ENCODE measurements at places on chromosomes 1 and 21.
A peak's percentile ranks its signal among the peaks of the same experiment; 100 is the strongest.

DNA sequence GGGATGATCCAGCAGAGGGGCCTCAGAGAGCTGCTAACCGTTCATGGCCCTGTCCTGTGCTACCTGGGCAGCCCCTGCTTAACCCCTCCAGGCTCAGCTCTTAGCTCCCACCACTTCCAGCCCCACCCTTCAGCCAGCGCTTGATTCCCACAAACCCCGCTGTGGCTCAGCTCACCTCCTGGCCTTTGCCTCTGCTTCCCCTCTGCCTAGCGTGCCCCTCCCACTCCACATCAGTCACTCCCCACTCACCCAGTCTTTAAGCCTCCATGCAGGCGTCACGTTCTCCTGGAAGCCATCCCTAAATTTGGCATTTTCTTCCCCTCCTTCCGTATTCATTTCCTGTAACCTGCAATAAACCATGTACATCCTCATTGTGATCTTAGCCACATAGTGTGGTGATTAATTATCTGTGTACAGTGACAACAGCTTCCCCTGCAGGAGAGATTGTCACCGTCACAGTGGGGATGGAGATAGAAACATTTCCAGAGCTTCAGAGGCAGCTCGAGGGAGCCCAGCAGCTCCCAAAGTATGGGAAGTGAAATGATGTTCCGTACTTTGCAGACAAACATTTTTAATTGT, 65.5 kb downstream of the EPHB2 start:
- no peak for DNase-seq

GRCh38 chr21:31182231-31183140, 144.2 kb upstream of the KRTAP19-8 start:
- peak; percentile 67 for DNase-seq

DNA sequence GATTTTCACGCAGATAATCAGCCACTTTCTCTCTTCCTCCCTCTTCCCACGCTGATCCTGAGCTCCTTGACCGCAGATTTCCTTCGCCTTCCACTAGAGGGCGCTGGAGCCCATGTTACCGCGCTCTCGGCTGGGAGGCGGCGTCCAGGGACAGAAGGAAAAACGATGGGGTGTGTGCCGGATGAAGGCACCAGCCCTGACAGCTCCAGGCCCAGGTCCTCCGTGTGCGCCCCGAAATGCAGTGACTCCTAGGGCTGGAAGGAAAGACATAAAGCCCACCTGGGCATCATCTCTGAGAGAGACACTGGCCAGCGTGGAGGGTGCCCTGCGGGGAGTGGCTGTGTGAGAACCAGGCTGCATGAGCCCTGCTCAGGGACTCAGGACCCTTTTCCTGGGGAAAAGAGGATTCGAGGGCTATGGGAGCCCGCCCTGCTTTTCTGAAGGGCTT, 44.9 kb upstream of the CYP2J2 start:
- DNase-seq: peak; percentile 57

- DNase-seq: peak; percentile 73
Measured at GRCh38 chr1:24898152-24898908, 31.7 kb downstream of the RUNX3 start.

DNA sequence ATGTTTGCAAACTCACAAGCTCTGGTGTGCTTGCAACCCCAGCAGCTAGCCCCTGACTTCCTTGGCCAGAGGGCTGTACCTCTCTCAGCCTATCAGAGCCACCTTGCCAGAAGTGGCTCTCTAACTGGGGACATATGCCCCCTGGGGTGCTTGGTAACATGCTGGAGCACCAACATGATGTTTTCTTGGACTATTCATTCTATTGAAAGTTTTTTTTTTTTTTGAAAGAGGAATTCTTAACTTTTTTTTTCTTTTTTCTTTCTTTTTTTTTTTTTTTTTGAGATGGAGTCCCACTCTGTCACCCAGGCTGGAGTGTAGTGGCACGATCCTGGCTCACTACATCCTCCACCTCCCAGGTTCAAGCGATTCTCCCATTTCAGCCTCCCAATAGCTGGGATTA, 14.7 kb upstream of the CAPN8 start:
- no peak for DNase-seq

- no peak for DNase-seq
Measured at GRCh38 chr1:195472291-195472690, 1135.9 kb downstream of the KCNT2 start.

DNA sequence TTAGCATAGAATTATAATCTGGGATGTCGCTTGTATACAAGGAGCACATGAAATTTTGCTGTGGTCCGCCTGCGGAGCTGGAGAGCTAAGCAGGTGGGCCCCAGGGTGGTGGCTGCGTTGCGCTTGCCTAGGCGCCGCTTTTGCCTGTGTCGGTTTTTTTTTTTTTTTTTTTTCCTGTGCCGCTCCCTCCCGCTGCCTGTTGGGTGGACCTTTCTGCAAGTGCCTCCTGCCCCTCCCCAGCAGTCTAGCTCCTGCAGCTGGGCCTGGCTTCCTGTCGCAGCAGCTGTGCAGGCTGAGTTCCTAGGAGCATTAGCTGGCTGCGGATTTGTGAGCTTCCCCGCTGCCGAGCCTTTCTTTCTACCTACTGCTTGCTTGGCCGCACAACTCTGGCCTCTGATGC, 20.6 kb downstream of the PYHIN1 start:
- no peak for DNase-seq

DNA sequence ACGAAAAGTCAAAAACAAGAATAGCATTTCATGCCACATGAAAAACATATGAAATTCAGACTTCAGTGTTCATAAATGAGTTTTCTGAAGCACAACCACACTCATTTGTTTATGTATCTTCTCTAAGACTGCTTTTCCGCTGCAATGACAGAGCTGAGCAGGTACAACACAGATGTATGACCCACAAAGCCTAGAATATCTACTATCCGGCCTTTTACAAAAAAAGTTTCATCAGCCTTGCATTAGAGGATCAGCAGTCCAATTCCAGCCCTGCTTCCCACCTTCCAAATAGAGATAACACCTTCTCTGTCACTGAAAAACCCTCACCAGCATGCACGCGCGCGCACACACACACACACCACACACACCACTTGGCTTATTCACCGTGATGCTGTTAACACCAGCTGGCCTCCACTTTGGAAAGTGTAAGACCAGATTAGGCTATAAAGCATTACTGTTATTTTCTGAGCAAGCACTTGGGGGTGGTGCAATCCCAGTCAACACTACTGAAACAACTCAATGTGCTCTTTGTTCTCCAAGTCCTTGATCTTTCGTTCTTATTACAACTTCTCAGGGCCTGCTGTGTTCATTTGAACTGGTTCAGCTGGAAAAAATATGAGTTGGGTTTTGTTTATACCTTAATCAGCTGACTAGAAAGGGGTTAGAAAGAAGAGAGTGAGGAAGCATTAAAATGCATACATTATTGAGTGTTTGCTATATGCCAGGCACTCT, 90.0 kb downstream of the GLUL start:
- peak; percentile 31 for DNase-seq

DNA sequence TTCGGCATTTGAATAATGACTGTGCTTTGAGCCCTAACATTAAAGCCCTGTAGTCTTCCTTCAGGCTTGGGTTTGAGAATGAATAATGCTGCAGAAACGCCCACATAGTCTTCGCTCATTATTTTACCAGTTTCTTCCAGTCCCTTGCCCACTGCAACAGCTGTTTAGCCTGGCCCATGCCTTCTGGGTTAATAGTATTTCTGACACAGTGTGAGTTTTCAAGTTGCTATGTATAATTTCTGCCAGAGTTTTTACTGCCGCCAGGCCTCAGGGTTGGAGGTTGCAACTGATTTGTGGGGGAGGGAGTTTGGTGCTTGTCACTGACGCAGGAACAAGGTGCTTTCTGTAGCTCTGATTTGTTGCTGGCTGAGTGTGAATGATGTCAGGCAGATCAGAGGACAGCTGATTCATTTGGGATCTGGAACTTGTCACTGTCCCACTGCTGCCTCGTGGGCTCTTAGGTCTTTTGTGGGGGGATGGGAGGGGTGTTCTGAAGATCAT, 109.8 kb downstream of the MAST2 start:
- DNase-seq: peak; percentile 3

GRCh38 chr1:242579528-242580235, 55.2 kb upstream of the PLD5 start:
- no peak for DNase-seq

DNA sequence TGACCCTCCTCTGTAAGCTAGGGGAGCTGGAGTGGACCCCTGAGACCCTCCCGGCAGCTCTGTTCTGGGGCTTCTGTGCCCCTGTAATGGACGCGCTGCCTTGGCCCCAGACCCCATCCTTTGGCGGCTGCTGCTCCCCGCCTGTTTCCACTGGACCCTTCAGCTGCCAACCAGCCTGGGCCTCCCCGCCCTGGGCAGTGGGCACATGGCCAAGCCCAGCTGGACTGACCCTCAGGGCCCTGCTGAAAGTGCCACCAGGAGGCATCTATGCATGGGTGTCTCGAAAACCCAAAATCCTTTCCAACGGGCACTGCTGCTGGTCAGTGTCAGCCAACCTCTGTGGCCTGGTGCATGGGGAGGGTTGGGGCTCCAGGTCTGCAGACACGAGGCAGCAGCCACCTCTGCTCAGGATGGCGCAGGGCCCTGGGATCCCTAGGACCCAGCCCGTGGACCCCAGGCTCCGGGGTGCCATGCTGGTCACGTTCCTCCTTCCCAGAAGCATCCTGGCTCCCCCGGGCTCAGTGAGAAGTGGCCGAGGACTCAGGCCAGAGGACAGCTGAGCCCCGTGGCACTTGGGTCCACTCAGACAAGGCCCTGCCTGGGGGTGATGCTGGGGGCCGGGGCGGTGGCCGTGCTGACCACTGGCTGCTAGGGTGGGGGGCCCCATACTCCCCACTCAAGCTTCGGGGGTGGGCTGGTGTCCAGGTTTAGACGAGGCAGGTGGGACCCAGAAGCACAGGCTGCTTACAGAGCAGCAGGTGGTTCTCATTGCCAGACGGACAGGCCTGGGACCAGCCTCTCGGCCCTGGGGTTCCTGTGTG, 46.9 kb downstream of the SLX9 start:
- DNase-seq: no peak

DNA sequence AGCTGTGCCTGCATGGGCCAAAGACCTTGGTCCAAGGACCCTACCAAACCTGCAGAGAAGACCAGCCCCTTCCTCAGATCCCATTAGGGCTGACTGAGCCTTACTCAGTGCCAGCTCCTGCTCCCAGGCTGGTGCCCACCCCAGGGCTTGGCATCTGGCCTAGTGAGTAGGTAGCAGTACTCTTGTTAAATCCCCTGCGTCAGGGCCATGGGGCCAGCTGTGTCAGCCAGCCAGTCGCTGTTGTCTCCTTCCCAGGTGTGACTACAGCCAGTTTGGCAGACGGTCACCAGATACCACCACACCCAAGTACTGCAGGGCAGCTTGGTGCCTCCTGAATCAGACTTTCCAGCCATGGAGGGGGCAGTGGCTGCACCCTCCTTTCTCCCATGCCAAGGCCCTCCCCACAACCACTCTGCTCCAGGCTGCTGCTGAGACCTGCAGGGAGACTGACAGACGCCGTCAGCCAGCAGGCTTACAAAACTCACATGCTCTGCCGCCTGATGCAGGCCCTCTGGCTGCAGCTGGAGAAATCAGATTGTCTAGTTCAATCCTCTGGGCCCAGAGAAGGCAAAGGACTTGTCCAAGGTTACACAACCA, 3.0 kb downstream of the TENT5B start:
- no peak for DNase-seq

DNA sequence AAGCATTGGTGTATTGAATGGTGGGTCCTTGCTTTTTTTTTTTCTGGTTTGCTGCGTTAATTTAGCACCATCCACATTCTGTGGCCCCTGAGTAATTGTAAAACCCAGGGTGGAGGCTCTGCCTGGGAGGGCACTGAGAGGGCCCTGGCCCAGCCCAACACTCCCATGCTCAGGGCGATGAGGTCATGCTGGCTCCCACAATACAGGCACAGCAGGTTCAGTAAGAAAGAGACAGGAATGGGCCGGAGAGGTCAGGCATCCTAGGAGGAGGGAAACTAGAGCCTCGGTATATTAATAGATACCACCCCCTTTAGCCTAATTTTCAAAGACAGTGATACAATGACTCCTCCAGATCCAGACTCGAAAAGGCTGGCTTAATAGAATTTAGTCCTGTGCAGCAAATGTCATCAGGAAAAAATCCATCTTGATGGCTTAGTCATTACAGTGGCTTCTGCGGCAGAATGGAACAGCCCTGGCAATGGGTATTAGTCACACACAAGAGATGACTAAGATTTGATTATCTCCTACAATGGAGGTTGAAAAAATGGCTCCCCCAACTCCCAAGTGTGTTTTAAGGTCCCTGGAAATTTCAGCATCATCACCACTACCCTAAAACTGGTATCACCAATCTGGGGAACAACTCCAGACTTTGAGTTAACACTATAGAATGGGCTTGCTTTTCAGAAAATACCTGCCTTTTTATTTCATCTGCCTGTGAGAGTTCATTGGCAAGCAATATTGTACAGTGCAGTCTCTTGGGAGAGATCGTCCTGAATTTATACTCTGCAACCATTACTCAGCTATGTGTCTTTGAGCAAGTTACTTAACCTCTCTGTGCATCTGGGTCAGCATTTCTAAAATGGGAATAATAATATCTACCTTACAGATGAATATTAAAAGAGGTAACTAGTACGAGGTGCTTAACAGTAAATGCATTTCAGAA, 43.9 kb upstream of the LYST start:
- peak; percentile 62 for DNase-seq

DNA sequence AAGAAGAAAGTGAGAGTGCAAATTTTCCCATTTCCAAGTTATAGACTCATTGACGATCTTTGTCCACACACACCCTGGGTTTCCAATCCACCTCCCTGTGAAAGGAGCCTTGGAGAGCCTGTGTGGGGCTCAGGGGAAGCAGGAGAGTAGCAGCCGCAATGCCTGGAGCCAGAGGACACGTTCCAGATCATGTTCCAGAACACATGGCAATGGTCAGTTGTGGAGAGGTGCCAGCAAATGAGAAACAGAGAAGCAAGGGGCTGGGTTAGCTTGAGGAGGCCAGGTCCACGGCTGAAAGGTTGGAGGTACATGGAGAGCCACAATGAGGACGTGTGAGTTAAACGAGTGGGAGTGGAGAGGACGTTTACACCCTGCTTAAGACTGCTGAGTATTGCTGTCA, 33.0 kb upstream of the SIPA1L2 start:
- DNase-seq: no peak

GRCh38 chr1:165903672-165904071, 76.3 kb downstream of the UCK2 start:
- DNase-seq: no peak

DNA sequence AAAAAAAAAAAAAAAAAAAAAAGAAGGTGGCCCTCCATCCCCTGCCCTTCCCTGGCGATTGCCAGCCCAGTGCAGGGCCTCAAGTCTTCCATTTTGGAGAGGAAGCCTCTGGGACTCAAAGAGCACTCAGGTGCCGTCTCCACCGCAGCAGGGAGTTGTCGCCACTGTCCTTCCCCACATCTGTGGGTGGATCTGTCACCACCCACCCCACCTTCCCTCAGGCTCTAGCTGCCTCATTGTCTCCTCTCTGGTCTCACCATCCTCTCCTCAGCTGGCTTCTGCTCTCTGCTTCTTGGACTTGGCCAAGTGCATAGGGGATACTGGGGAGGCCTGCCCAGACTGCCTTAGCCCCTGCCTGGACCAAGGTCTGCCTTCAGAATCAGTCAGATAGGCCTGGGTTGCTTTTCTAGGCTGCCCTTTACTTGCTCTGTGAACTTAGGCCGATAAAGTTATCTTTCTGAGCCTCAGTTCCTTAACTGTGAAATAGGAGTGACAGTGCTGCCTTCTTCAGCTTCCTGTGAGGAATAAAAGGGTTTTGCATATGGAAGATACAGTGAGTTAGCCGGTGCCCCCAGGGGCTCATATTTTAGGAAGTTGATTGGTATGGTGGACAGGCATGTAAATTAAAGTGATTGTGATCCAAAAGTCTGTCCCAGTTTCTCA, 15.8 kb downstream of the RCC1 start:
- no peak for DNase-seq

Data from activated CD4-positive, alpha-beta T cell treated with anti-CD3 and anti-CD28 coated beads, Interleukin-2, amount 50 U/mL, for 48 hours (primary cell).